Stimulated activated CD4-positive, alpha-beta T cell treated with anti-CD3 and anti-CD28 coated beads, Interleukin-4, amount 100 ng/mL, for 24 hours (primary cell): ENCODE measurements at places on chromosomes 2 and 18.

- DNase-seq = no peak
Observed at GRCh38 chr2:39871291-39871761, 92.3 kb upstream of the THUMPD2 start.

DNA sequence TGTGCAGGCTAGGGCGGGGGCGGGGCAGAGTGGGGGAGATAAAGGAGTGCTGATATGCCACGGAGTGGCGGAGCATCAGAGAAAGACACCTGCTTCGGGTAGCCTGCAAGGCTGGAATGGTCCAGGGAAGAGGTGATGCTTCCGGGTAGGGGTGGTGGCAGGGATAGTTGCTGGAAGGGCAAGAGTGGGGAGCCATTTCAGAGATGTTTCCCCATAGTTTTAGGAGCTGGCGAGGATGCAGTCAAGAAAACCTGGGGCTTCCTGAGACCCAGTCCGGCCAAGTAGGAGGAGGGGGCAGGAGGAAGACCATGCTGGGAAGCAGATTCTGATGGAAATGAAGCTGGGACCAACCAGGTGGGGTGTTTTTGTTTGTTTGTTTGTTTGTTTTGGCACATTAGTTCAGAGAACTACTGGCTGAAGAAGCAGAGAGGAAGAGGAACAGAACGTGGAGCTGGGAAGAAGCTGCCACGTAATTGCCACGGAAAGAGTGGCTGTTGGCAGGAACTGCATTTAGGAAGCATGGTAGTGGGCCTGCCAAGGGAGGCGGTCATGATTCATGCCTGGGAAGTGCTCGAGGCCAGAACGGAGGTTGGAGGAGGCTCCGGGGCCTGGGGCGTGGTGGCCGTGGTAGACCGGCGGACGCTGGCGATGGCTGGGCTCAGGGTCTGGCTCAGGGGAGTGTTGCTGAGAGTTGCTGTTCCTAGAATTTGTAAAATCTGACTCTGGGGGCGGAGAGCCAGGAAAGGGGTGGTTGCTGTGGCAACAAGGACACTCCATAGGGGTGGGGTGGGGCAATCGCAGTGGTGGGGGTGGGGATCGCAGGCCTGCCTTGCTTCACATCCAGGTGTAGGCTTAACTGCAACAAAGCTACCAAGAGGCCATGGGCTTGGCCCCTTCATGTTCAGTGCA lies 8.6 kb upstream of the INPP5D start:
- no peak for DNase-seq

DNA sequence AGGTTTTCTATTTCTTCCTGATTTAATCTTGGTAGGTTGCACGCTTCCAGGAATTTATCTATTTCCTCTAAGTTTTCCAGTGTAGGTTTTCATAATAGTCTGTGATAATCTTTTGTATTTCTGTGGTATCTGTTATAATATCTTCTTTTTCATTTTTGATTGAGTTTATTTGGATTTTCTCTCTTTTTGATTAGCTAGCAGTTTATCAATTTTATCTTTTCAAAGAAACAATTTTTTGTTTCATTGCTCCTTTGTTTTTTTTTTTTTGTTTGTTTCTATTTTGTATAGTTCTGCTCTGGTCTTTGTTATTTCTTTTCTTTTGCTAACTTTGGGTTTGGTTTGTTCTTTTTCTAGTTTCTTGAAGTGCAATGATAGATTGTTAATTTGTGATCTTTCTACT lies 51.3 kb downstream of the G6PC2 start:
- DNase-seq = no peak

- DNase-seq = no peak
Observed at GRCh38 chr2:85395912-85396475, 14.2 kb downstream of the CAPG start.

DNA sequence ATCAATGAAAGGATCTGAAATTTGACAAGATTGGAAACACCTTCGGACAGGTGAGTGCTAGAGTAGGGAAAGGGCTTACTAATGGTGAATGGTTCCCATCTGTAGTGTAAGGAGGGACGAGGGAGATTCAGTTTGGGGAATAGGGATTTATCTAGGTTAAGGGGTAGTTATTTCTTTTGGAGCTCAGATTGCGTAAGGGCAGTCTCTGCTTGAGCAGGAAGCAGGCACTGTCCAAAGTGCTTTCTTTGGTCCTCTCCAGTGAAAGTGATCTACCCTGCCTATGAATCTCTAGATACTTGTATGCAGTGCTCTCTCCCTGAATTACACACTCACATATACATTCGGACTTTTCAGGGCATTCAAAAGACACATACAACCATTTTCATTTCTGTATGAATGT lies 272.9 kb upstream of the FIGN start:
- no peak for DNase-seq

GRCh38 chr18:12844391-12844790 lies 39.6 kb downstream of the PTPN2 start:
- DNase-seq = no peak

DNA sequence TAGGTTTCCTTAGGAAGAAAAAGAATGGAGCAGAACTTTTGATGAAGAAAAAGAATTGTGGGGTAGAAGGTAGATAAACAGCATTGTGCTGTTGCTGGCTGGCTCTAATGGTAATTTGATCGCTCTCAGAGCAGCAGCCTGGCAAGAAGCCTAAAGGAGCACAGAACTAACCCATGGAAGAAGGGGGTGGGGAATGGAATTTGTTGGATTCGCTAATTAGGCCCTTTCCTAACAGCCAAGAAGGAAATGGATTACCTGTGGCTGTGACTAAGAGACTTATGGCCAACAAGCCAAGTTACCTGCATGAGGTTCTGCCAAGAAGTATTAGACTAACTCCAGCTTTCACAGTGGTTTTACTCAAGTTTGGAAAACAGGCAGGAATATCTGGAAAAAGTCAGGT lies 210.6 kb downstream of the IKZF2 start:
- no peak for DNase-seq

DNA sequence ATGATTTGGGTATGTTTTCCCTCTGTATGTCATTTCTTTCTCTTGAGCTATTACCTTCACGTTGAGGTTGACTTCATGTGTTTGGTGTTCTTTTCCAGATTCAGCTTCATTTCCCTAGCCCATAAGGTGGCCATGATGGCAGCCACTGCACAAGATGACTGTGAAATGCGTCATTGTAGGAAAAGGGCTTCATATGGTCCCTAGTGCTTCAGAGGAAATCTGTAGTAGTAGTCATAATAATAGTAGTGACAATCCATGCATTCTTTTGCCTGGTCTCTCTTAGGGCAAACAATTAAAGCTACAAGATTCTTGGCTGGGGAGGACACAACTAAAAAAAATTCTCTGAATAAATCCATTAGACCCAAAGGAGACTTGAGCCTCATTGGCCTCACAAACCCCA lies 28.4 kb downstream of the AOX1 start:
- no peak for DNase-seq

DNA sequence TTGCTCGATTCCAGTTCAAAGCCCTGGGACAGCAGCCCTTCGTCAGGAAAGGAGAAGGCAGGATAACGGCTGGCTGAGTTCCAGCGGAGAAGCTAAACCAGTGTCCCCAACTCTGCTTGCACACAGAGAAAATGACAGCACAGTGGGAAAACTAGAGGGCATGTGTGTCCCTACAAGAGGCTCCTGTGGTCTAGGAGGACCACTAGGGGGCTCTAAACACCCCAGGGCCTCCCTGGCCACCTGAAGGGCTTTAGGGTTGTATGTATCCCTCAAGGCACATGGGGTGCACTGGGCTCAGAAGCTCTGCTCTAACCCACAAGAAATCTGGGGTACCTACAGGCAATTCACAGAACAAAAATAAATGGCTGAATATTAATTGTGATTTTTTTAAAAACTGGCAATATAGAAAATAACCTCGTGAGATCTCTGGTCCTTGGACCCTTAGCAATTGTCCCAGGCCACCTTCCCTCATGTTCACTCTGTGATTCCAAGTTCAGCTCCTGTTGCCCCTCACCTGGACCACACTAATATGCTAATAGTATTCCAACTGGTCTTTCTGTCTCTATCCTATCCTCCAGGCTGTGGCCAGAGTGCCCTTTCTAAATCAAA lies 17.5 kb downstream of the STAT1 start:
- no peak for DNase-seq

DNA sequence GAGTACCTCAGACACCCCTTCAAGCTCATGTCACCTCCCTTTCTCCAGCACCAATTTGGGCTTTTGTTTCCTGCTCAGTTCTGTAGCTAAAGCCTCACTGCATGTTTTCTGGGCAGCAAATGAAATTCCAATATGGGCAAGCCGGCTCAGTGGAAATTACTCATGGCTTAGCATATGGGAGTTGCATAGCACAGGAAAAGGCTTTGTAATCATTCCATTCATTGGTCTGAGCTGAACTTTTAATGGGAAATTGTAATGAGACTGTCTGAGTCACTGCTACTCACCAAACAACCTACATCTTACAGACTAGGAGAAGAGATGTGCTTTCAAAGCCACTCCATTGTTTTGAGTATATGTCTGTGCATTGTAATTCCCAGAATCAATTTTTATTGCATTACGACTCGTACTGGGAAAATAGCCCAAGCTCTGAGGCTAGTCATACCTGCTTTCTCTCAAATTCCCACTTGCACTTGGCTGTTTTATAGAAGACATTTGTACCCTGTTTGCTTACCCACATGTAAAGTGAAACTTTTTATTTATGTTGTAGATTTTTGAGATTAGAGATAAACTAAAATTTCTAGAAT lies 139.5 kb upstream of the LRATD1 start:
- no peak for DNase-seq

DNA sequence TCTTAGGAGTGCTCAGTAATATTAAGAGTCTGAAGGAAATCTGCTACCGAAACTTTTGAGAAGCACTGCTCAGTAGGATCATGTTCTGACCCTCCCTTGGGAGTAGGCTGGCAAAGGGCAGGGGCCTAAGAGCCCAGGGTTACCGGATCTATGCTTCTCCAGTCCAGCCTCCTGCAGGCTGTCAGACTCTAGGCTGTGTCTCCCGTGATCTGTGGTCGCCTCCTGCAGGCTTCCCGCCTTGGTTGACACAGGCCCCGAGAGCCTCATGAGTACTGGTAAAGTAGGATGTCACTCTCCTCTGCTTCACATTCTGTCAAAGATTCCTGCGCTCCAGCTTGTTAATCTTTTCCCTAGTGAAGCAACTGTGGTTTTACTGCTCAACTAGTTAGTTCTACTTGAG lies 647.8 kb upstream of the RAB6C start:
- DNase-seq = no peak

- no peak for DNase-seq
Observed at GRCh38 chr18:79371561-79372121, 24.1 kb upstream of the NFATC1 start.

DNA sequence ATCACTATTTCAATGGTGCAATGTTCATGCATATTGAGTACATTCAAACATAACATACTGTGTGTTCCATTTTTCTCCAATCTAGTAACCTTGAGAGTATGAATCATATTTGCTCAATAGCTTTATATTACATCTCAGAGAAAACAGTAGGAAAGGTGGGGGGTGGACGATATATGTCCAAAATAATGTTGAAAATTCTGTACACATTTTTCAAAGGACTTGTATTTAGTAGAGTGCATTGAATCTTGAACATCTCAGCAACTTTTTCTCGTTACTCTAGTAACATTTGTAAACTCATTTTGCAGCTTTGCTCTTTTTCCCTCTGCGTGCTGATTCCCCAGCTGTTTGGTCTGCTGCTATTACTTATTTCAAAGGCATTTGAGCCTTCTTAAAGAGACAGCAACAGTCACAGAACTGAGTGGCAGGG lies 1487.0 kb downstream of the LRP1B start:
- DNase-seq = no peak

DNA sequence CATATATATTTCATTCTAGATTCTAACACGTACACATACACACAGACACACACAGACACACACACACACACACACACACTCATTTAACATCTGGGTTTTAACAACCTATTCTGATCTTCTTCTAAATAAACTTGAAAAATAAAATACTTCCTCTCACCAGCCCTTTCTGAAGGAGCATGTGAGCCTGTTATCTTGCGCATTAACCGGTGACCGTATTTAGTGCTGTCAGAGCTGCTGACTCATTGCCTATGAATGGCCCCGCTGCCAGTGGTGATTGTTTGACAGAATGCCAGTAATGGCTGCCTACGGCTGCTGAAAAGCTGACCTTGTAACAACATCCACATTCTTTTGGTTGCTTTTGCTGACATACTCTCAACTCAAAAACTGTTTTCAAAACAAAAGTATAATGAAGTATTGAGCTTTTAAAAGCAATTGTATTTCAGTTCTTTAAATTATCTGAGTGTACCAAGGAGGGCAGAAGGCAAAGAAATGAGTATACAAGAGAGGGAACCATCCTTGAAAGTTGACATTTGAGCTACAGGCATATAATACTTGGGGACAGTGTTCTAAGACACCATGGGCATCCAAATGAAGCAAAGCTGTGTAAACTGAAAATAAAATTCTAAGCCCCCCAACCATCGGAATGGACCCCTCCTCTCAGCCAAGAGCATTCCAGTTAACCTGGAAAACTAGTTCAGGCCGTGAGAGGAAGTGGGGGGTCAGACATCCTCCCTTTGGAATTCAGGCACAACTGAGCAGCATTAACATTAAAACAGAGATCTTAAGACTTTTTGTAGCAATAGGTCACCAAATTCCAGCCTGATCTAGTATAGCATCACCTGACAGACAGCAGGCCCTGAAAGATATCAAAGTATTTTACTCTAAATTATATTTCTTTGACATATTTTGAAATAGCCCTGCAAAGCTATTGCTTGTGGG lies 50.2 kb upstream of the DTNA start:
- DNase-seq = no peak

- peak; percentile 37 for DNase-seq
Observed at GRCh38 chr2:174573621-174574081, 24.0 kb downstream of the WIPF1 start.

- DNase-seq = no peak
Observed at GRCh38 chr2:39932198-39932597, 153.1 kb upstream of the THUMPD2 start.

- DNase-seq = no peak
Observed at GRCh38 chr18:79466591-79466990, 70.9 kb downstream of the NFATC1 start.

GRCh38 chr2:85330839-85331636 lies 3.2 kb upstream of the TGOLN2 start:
- no peak for DNase-seq

DNA sequence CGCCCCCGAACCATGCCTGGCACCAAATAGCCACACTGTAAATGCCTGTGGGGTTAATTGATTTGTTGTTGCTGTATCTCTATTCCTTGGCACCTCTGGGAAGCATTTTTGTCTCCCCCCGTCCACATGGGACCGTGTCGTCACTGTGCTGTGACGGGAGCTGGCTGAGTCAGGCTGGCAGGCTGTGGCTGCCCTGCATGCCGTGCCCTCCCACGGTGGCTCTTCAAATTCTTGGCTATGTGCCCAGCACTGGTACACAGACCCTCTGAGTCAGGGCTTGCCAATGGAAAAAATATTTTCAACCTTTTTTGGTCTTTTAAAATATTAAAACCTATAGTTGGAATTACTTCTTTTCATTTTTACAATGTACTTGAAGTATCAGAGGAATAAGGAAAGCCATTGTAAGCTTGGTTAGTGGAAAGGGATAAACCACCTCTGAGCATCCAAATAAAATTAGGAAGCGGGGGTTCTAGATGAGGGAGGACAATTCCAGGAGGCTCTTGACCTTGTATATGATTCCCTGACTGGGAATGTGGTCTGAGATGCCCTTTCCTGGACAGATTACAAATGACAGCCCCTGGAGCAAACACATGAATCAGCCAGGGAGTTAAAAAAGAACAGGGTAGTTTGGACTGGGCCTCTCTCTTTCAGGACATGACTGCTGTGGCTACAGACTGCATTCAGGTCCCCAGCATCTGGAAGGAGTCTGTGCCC lies 59.4 kb downstream of the DGKD start:
- peak; percentile 73 for DNase-seq
